ENCODE measurements at places on chromosomes 11 and 22.
A peak's percentile ranks its signal among the peaks of the same experiment; 100 is the strongest.

- no peak for DNase-seq
These were observed 77.3 kb downstream of the PHF21B start for GRCh38 chr22:44932493-44932892.

GRCh38 chr11:6856871-6857270 is 6.0 kb upstream of the OR10A2 start:
- DNase-seq = no peak

DNA sequence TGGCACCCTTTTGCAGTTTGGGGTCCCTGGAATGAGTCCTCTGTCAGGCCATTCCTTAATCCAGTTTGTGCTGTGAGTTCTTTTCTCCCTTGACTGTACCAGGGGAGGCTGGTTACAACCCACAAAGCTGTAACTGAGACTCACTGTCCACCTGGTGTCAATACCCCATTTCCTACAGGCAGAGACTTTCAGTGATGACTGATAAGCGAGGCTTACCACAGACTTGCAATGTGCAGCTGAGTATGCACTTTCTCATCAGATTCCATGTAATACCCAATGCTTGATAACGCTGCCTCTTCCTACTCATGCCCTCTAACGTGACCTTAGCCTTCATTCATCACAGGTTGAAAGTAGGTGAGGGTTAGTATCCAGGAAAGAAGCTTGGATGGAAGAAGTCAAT is 120.1 kb downstream of the INSC start:
- DNase-seq = no peak

- DNase-seq = no peak
These were observed 192.8 kb upstream of the MTNR1B start for GRCh38 chr11:92776676-92777075.

DNA sequence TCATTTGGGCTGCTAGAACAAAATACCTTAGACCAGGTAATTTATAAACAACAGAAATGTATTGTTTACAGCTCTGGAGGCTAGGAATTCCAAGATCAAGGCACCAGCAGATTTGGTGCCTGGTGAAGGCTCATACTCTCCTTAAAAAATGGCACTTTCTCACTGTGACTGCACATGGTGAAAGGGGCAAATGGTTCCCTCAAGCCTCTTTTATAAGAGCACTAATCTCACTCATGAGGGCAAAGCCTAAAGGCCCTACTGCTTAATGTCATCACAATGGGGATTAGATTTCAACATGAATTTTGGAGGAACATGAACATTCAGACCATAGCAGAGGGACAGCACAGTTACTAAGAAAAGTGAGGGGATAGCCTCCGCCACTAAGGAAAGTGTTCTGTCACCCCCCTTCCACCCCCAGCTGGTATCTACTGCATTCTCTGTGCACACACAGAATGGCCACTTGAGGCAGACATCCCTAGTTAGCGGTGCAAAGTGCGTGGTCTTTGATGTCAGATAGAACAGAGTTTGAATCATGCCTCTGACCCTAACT is 47.2 kb upstream of the CEP295 start:
- DNase-seq = no peak

- DNase-seq = no peak
These were observed 31.0 kb downstream of the NAP1L4 start for GRCh38 chr11:2961080-2961479.

DNA sequence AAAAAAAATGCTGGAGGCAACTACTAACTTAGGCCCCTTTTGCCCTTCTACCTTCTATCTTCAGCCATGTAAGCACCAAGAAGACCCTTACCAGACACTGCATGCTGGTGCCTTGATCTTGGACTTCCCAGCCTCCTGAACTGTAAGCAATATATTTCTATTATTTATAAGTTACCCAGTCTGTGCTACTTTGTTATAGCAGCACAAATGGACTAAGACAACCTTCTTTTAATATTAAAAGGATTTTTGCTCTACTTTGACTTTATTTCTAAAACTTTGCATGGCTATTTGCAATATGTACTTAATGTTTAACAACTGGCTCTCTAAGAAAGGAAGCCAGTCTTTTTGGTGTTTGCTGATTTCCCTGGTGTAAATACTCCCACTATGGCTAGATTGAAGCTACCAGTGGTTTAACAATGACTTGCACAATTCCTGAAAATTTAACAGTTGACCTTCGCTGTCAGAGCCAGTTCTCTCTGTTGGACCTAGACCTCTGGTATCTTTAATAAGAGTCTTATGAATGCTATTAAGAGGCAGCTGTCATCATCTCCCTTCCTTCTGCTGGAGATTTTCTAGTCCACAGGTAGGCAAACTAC is 25.2 kb downstream of the OR6Q1 start:
- no peak for DNase-seq

DNA sequence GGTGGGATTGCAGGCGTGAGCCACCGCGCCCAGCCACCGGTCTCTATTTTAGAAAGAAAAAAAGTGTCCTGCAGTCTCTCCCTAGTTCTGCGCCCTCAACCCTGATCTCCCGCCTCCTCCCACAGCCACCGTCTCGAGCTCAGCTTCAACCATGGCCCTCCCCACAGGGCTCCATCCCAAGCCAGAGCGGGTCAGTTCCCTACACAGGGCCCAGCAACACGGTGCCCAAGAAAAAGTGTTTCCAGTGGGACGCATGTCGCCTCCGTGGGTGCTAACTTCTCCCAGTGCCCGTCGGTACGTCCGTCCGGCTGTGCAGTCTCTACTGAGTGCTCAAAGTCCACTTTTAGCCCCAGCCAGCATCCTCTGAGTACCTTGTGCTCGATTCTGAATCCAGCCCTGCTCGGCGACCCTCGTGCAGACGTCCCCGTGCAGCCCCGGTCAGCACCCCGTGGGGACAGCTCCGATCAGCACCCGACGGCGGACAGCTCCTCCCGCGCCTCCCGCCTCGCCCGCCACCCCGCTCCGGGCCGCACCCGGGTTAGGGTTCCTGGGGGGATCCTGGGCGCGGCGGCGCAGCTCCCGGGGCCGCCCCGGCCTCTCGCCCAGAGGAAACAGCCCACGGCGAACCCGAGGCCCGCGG is 657 bp upstream of the MAPK8IP2 start:
- peak; percentile 65 for DNase-seq

DNA sequence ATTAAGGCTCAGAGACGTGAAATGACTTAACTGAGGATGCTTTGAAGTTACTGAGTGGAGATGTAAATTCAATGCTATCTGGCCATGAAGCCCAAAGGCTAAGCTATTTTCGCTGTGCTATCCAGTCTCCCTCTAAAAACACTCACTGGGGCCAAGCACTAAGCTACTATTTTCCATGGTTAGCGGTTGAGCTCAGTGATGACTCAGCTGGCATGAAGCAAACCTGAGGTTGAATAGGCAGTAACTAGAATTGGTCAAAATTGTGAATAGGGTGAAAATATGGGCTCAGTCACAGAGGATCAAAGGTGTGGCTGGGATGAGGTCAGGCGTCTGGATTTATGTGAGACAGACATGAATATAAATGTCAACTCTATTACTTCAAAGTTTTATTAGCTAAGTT is 564.2 kb upstream of the KIRREL3 start:
- DNase-seq = no peak

- no peak for DNase-seq
These were observed 45.3 kb downstream of the CCDC34 start for GRCh38 chr11:27317751-27318150.

Data from central memory CD8-positive, alpha-beta T cell (primary cell).